ENCODE measurements at places on chromosomes 16 and 17.

GRCh38 chr16:86492961-86493629 is 17.2 kb upstream of the FOXF1 start:
- DNase-seq: no peak

DNA sequence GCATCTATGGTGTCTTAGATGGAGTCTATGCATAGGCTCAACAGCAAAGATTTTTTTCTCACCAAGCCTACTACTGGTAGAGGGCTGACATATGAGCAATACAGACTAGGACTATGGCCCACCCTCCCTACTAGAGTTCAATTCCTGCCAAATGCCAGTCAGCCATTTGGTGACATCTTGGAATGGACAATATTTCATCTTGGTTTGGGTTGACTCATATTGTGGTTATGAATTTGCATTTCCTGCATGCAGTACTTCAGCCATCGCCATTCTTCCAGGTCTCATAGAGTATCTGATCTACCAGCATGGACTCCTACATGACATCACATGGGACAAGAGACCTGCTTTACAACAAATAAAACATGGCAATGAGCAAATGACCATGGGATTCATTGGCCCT is 778.1 kb upstream of the SOX9 start:
- no peak for DNase-seq

- no peak for DNase-seq
Measured at GRCh38 chr17:49496867-49497147, 1.7 kb downstream of the NGFR start.

GRCh38 chr17:75816693-75817092 is 27.5 kb downstream of the UNC13D start:
- DNase-seq: no peak

DNA sequence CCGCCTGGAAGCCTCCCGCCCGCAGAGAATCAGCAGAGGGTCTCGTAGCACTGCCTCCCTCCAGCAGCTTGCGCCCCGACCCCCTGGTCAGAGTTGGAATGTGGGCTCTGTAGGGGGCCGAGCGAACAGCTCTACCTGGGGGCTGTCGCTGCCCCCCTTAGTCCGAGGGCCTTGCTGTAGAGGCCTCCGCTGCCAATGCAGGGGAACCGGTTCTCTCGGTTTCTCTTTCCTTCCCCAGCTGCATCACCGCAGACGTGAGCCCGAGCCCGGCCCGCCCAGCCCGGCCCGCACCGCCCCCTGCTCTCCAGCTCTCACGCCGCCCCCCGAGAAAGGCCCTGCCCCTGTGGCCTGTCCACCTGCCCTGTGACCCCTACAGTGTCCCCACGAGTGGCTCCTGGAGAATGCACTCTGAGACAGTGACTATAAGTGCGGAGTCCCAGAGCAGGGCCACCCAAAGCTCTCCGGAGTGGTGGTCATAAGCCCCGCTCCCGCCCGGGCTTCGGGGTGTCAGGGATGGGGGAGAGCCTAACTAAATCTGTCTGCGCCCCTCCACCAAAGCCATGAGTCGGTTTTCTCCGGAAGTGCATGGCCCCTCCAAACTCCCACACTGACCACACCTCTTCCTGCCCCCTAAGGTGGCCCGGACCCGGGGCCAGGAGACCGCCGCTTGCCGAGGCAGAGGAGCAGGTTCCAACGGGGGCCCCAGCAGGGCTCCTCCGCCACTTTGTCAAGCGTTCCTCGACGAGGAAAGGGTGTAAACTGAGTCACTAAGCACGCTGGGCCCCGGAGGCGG is 1.7 kb downstream of the ARHGAP27 start:
- no peak for DNase-seq

DNA sequence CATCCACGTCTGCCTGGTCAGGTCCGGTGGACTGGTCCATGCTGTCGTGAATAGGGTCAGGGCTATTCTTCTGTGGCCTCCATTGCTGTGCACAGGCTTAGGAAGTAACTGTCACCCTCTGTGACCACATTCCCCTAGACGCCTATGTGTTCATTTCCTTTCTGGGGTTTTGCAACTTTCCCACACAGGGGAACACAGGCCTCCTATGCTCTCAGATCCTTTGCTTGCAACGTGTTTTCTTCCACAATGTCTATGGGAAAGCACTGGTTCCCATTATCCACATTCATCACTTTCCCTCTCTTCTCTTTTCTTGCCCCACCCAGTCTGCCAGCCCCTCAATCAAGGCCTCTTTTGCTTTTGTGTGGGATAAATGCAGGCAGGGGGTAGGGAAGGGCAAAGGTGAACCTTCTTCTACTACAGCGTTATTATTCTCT is 43.2 kb upstream of the DNAJA2 start:
- DNase-seq: no peak

DNA sequence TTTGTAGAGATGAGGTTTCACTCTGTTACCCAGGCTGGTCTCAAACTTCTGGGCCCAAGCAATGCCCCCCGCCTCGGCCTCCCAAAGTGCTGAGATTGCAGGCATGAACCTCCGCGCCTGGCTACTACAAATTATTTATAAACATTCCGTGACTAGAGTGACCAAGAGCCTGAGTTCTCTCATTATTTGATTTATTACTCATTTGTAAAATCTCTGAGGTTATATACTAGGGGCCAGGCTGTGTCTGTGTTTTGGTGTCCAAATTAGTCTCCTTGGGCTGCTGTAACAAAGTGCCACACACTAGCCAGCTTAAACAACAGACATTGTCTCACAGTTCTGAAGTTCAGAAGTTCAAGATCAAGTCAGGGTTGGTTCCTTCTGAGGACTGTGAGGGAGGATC is 70.8 kb upstream of the ELAC2 start:
- DNase-seq: no peak

GRCh38 chr17:60901242-60901641 is 223.6 kb downstream of the BCAS3 start:
- no peak for DNase-seq

- no peak for DNase-seq
Measured at GRCh38 chr16:70659953-70660671, 13.8 kb downstream of the IL34 start.

GRCh38 chr17:10155371-10156076 is 42.9 kb downstream of the GAS7 start:
- no peak for DNase-seq

DNA sequence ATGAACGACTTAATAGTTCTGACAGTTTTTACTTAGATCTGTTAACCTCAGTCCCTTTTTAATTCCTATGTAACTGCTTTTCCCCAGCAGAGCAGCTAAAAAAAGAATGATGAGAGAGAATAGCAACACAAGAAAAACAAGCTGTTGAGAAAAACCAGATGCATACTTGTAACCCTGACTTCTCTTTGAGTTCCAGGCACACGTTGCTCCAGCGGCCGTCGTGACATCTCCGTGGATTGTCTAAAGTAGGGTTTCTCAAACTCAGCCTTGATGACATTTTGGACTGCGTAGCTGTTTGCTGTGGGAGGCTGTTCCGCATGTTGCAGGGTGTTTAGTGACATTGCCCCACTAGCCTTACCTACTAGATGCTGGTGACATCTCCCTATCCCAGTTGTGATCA is 324.0 kb downstream of the SNX29 start:
- no peak for DNase-seq

- peak; percentile 14 for DNase-seq
Measured at GRCh38 chr17:79104898-79105600, 30.4 kb downstream of the ENGASE start.

GRCh38 chr16:82730901-82731300 is 104.1 kb downstream of the CDH13 start:
- DNase-seq: no peak

DNA sequence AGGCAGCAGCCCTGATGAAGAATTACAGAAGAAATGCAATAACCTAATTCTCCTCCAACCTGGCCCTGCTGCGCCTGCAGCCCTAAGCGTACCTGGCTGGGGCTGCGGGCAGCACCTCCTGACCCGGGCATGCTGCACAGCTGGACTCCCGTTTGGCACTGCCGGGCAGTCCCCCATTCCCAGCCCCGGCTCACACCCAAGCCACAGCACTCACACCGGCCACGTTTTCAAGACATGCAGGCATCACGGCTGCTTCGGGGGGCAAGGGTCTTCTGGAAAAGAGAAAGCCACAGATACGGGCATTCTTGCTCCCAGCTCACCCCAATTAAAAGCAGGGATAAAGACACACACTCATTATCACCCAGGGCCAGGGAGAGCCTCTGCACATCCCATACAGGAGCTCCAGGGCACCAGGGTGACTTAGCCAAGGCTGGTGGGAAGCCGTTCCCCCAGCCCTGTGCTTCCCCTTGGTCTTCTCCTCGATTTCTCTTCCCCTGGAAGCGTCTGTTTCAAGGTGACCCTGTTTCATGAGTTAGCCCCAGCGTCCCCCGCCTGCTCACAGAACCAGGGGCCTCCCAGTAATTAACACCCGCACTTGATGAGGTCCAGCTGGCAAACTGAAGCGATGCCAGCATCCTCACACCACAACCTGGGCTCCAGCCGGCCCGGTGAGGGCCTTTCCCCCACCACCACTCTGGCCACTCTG is 216.7 kb downstream of the C16orf78 start:
- DNase-seq: no peak

GRCh38 chr16:27169511-27170071 is 33.7 kb upstream of the KDM8 start:
- no peak for DNase-seq

DNA sequence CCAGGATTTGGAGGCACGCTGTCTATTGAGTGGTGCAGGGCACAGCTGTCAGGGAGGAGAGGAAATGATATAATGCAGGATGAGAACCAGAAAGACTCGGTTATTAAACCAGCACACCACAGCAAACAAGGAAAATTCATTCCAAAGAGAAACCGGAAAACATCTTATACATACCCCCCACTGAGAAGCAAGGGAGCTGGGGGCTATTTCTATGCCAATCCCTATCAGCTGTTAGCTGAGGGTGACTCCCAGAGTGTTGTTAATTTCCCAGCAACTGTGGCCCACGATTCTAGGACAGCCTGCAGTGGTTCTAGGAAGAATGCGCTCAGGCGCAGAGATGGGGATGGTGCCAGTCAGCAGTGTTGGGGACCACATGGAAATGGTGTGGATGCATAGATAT is 467.3 kb downstream of the PMP22 start:
- DNase-seq: no peak

DNA sequence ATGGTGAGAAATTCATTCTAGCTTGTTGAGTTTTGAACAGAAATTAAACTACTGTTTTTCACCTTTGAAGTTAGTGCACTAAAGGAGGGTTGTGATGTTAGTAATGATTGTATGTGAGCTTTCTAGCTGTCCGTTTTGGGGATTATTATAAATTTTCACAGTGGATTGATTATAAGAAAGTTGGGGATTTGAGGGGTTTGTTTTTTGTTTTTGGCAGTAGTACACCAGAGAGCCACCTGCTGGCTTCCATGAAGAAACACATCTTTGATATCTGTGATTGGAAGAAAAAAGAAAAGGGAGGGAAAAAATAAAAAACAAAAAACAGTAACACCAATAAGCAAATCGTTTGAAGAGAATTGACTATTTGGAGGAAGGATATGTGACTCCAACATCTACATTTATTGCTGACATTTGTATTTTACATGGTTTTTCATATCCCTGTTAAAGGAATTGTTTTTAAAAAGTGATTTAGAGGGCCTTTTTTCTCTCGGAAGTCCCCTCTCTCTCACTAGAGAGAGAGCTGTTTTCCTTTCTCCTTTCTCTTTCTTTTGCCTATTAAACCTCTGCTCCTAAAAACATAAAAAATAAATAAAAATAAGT is 1469.5 kb upstream of the GOT2 start:
- DNase-seq: peak; percentile 19

DNA sequence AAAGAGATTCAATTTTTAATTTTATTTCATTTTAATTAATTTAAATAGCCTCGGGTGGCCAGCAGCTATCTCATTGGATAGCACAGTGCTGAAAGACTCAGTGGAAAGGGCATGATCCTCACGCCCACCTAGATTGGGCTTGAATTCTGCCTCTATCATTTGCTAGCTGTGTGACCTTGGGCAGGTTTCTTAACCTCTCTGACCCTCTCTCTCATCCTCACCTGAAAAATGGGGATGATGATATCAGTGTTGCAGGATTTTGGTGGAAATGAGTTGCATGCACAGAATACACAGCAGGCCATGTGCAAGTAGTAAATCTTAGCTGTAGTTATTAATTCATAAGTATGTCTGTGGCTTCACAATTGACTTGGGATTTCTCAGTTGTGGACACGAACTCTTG is 272.4 kb upstream of the XYLT1 start:
- DNase-seq: no peak

DNA sequence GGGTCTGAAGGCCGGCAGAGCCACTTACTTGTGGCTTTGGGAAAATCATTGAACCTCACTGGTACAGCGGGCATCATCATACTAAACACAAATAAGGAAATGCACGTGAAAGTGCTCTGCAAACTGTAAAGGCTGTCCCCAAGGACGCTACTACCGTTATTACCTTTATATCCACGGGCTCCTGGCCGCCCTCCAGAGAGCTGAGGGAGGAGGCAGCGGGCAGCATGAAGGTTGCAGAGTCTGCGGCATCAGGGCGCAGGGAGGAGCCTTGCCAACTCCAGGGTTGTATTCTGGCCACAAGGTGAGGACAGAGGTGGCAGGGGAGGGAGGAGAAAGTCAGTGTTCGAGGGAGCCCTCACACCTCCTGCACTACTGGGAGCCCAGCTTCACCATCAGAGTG is 68.3 kb upstream of the GCSH start:
- no peak for DNase-seq

- DNase-seq: no peak
Measured at GRCh38 chr17:78211032-78211431, 3.0 kb upstream of the BIRC5 start.

DNA sequence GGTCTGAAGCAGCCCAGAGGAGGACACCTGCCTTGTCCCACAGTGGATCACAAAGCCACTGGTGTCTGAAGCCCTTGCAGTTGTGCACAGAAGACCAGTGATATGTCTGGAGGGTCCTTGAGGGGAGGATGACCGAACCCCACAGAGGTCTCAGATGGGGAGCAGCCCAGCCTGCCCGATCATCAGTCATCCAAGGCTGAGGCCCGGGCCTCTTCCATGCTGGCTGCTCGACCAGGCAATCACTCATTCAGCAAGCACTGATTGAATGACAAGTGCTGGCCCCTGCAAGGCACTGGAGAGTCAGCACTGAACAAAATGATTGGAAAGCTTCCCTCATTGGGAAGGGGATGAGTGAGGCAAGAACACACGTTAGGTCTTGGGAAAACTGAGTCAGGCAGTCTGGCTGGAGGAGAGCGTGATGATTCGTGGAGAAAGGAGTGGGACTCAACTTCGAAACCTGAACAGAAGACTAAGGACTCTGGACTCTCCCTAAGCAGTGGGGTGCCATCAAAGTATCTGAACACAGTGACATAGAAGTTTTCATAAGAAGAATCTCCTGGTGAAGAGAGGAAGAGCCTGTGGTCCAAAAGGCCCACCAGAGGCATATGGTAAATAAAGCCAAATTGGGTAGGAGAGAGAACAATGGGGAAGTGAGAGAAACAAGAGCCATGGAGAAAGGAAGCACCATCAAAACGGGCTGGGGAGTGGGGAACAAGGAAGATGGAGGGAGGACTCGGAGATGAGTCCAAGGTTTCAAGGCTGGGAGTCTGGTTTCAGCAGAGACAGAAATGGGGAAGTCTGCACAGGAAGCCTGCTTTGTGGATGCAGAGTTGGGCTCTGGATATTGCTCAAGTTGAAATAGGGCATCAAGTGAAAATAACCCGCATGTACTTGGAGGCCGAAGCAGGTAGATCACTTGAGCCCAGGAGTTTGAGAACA is 10.2 kb downstream of the PIK3R5 start:
- DNase-seq: no peak

- DNase-seq: no peak
Measured at GRCh38 chr17:81572563-81573168, 20.5 kb upstream of the FAAP100 start.

GRCh38 chr16:3400446-3400778 is 392 bp downstream of the ZSCAN32 start:
- DNase-seq: no peak

- DNase-seq: peak; percentile 39
Measured at GRCh38 chr16:57810197-57811031, 8.1 kb upstream of the KIFC3 start.

- peak; percentile 31 for DNase-seq
Measured at GRCh38 chr16:89320782-89321501, 103.4 kb downstream of the ZNF778 start.

Measured in NCI-H82 (cell line).